ENCODE measurements at places on chromosomes 5 and 9.

DNA sequence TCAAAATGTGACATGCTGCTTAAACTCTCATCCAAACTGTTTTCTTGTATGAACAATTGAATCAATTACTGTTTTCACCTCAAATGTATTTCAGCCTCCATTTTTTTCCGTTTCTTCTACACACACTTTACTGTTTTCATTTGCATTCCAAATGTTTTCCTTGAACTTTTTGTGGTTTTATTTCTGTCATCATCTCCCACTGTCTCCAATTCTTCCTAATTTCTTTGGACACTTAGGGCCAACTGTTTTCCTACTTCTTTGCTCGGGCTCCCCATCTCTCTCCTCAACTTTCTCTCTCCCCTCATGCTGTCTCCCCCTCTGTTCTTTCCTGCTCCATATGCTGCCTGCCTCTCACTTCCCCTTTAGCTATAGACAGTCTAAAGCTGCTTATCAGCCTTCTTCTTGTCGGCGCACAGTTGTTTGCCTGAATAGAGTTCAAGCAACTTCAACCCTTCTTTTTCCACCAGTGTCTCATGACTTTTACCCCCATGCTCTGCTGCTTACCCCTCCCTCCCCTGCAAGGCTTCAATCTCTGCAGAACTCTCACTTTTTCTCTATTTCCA, 443.4 kb downstream of the DTWD2 start:
- no peak for DNase-seq

- no peak for DNase-seq
Measured at GRCh38 chr5:180806351-180807011, 3.9 kb upstream of the MGAT1 start.

- no peak for DNase-seq
Measured at GRCh38 chr5:94700592-94700991, 82.1 kb downstream of the SLF1 start.

GRCh38 chr5:40547994-40548575, 131.6 kb upstream of the PTGER4 start:
- no peak for DNase-seq

GRCh38 chr9:124306098-124306735, 48.5 kb downstream of the NEK6 start:
- DNase-seq = no peak

DNA sequence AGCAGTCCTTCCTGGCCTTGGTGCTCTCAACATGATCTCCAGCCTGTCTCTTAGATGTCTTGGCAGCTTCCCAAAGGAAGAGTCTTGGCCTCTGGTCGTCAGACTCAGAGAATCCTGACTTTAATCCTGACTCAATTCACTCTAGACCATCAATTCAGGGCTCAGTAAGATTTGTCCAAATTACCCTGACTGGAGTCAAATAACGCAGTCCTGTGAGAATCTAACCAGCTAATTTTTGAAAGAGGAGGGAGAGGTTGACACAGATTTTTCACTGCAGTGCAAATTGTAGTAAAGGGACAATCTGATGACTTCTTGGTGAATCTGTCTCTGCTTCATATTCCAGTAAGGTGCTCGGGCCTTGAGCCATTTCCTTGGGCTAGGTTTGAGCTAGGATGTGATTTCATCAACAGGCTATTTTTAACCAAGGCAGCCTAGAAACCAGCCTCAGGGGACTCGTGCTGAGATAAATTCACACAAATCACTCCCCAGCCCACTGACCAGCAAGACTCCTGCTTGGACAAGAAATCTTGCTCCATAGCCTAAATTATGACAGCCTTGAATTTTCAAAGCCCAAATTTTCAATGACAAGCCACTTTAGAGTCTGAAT, 257.4 kb downstream of the ENC1 start:
- no peak for DNase-seq

- DNase-seq = no peak
Measured at GRCh38 chr9:107358986-107359385, 75.9 kb downstream of the RAD23B start.

DNA sequence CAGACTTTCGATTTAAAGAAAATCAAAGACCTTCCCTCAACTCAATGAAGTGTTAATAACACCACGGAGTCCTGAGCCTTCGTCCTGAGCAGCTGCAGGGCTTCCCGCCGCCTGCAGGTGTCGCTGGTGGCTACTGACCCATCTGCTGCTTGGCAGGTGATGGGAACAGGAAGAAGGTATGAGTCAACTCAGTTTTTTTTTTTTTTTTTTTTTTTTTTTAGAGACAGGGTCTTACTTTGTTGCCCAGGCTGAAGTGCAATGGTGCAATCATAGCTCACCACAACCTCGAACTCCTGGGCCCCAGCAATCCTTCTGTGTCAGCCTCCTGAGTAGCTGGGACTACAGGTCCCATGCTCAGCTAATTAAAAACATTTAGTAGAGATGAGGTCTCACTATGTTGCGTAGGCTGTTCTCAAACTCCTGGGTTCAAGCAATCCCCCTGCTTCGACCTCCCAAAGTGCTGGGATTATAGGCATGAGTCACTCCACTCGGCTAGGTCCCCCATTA, 185.7 kb upstream of the IL12B start:
- no peak for DNase-seq

- no peak for DNase-seq
Measured at GRCh38 chr9:112194969-112195431, 19.9 kb upstream of the SUSD1 start.
